ENCODE measurements at places on chromosomes 5 and 9.

DNA sequence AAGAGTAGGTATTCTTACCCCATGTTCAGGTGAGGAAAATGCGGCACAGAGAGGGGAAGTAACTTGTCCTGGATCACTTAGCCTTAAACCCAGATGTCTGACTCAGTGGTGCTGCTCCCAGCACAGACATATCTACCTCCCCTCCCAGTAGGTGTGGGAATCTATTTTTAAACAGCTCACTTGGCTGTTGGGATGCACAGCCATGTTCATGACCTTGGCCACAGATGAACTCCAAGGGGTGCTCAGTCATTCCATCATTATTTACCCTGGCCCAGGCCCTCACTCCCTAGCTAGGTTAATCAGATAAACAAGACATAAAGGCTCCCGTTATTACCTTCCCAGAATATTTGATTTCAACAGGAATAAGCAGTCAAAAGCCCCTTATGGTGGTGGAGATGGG, 88.4 kb upstream of the IQGAP2 start:
- DNase-seq = no peak

GRCh38 chr9:92353051-92353450, 27.3 kb downstream of the CENPP start:
- DNase-seq = no peak

DNA sequence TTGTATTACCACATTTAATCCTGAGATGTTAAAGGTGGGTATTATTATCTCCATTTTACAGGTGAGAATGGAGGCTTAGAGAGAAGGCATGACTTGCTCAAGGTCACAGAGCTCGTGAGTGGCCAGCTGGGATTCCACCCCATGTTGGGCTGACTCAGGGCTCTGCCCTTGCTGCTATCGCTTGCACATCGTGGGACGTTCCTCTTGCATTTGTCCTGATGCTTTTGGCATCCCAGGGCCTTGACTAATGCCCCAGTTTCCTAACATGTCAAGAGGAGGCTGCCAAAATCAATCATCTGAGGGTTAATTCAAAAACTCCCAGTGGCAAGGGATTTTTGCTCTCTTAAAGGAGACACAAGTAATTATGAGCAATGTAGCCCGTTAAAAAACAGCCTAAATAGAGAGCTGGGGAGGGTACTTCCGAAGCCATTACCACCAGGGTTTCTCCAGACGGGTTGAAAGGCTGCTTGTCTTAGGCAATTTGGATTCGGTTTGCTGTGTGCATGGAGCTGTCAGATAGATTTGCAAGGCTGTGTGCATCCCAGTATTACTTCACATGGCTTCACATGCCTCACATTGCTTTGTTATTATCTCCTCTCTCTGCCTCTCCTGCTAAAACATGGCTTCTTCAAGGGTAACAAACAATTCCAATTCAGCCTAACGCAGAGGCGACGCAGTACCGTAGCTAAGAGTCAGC, 347.4 kb downstream of the DRD1 start:
- no peak for DNase-seq

- DNase-seq = no peak
Observed at GRCh38 chr9:112103405-112103804, 71.7 kb downstream of the SUSD1 start.

GRCh38 chr5:75214928-75215327, 21.8 kb downstream of the ANKRD31 start:
- no peak for DNase-seq

- DNase-seq = no peak
Observed at GRCh38 chr5:173907686-173908371, 19.7 kb downstream of the CPEB4 start.

DNA sequence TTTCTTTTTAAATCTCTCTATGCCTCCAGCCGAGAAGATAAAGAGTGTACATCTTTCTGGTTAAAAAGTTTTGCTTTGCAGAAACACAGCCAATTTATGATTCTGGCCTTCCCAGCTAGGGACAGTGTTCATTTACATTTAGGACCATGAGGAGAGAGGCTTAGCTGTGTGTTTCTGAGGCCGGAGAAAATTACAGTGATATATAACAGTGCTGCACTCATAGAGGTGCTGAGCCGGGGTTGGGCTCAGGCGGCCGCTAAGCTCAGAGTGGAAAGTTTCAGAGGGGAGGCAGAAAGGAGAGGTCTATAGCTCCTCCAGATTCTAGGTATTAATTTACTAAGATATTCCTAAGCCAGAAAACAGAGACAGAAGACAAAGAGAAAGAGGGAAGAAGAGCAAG, 37.0 kb upstream of the LCP2 start:
- DNase-seq = no peak

DNA sequence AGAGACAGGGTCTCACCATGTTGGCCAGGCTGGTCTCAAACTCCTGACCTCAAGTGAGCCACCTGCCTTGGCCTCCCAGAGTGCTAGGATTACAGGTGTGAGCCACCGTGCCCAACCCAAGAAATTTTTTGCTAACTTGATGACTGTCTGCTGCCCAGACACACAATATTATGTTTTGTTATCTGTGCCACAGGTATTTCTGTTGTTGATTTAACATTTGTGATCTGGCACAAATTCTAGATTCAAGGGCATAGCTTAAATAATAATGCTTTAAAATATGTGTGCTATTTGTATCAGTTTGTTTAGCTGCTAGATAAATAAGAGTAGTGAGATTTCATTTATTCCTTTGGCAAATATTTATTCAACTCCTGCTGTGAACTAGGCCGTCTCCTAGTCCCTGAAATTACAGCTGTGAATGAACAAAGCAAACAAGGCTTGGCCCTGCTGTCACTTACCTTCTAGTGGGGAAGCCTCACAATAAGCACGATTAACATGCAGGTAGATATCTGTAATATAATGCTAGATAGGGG, 35.3 kb downstream of the GAPVD1 start:
- DNase-seq = no peak

GRCh38 chr5:89396278-89396954, 513.4 kb upstream of the MEF2C start:
- no peak for DNase-seq

DNA sequence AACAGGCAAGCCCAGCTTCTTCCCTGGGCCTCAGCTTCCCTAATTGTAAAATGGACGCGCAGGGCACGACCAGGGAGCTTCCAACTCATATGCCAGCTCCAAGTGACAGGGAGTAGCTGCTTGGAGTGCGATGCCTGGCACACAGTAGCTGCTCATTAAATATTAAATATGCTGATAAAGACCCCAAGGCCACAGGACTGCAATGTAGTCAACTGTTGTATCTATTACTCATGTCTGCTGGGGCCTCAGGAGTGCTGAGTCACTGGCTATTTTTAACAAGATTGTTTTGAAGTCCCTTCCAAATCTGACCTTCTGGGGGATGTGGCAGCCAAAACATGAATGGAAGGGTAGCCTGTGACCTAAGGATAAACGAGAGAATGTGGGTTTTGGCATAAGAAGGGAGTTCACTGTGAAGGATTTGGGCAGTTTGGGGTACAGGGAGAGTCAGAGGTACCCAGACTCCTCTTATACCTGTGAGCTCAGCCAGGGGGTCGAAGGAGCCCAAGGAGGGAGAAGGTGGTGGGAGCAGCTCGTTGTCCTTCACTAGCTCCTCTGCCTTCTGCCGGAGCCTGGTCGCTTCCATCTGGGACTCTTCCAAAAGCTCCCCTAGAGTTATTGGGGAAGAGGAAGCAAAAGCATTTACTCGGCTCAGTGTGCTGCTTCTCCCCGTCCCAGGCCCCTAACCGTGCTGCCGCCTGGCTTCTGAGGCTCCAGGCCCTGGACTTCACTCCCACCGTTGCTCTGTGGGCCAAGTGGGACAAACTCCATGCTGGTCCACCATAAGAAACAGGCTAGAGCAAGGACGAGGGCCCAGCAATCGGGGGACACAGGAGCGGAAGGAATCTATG, 17.5 kb downstream of the TNIP1 start:
- no peak for DNase-seq

- no peak for DNase-seq
Observed at GRCh38 chr9:89919171-89919681, 314.4 kb downstream of the GADD45G start.

GRCh38 chr5:5886812-5887486, 464.5 kb downstream of the ICE1 start:
- DNase-seq = no peak

- DNase-seq = no peak
Observed at GRCh38 chr5:19258686-19259085, 729.3 kb downstream of the CDH18 start.

DNA sequence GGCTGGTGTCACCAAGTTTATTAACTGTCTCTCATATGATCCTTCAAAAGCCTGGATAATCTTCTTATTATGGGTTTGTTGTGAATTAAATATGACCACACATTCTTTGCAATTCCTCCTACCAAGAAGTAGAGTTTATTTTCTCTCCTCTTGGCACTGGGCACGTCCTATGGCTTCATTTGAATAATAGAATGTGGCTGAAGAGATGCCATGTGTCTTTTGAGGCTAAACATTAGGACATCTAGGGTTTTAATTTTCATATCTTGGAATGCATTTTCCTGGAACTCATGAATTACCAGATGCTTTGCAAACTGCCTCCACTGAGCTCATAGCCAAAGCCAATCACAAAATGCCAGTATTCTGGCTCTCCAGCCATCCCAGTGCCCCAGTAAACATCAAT, 19.9 kb upstream of the SCGB3A2 start:
- no peak for DNase-seq

DNA sequence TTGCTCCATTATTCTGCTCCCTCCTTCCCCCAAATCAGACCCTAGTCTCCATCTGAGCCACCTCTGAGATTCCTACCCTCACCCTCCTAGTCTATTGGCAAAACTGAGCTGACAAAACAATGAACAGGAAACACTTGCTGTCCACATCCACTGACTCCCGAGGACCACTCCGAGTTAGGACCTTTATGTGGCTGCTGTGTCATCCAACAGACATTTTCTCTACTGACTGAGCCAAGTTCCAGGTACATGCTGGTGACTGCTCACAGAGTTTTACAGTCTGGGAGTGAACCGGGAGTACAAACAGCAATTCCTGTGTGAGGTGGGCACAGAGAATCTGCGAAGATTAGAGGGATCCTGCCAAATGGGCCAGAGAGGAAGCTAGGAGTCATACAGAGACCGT, 39.2 kb downstream of the CFAP90 start:
- DNase-seq = no peak

DNA sequence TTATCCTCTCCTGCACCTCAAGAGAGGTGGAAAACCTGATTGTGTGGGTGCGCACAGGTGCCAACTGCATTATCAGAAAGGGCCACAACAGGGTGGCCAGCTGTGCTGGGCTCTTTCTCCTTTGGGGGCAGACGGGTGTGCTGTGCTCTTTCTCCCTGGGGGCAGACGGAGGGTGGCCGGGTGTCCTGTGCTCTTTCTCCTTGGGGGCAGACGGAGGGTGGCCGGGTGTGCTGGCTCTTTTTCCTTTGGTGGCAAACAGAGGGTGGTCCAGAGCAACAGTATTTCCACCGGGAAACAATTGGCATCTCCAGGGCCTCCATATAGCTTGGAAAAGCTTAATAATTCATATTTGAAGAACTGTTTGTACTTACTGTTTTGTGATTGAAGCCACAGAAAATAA, 6.8 kb downstream of the LMX1B start:
- DNase-seq = no peak

- DNase-seq = no peak
Observed at GRCh38 chr5:56848206-56848605, 32.9 kb downstream of the MAP3K1 start.

All from SIG-M5 (cell line).